CD4-positive, alpha-beta T cell treated with Interleukin-17A for 1 hour (primary cell): ENCODE measurements at places on chromosomes 2 and 18.

- DNase-seq, result peak; percentile 74
Observed at GRCh38 chr2:12709207-12709522, 7.6 kb upstream of the TRIB2 start.

GRCh38 chr2:111523009-111523408, 361.0 kb downstream of the ANAPC1 start:
- DNase-seq, result no peak

- DNase-seq, result no peak
Observed at GRCh38 chr2:30424231-30424630, 22.8 kb upstream of the LCLAT1 start.

DNA sequence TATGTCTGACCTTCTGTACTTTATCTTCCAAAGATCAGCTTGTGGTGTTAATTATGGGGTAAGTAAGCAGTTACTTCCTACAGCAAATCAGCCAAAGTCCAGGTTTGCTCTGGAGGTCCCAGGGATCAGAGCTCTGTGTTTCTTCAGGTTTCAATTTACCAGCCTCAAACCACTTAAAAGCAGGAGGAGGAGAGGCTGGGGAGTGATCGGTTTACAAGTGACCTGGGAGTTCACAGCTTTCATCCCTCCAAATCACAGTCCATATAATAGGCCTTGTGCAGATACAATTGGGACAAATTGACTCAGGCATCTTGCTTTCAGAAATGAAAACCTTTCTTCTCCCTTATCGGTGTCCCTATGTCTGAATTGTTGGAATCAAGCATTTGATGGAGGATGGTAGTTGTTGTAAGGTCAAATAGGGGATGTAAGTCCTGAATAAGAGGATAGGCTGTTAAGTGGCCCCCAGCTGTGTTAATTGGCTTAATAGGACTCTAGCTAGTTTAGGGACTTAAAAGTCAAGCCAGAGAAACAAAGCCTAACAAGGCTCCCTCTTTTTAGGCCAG, 188.0 kb upstream of the NT5C1B start:
- DNase-seq, result no peak

DNA sequence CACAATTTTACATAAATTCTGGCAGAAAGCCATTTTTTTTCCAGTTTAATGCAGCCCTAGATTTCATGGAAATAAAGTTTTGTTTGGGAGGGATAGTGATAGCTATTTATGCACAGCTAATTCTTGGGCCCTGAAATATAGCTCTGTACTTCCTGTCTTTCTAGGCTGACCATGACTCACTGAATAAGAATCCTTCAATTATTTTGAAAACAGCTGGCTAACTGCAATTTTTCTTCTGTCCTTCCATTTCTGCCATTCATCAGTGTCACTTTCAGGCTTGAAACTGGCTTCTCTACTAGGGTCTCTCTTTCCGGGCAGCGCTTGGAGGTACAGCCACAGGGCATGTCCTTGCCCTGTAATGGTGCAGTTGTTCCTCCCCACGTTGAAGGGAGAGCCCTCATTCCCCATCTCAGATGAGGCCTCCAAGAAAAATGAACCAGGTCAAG, 97.1 kb upstream of the TMEM178A start:
- no peak for DNase-seq

GRCh38 chr2:200127848-200128247, 172.5 kb downstream of the MAIP1 start:
- no peak for DNase-seq

DNA sequence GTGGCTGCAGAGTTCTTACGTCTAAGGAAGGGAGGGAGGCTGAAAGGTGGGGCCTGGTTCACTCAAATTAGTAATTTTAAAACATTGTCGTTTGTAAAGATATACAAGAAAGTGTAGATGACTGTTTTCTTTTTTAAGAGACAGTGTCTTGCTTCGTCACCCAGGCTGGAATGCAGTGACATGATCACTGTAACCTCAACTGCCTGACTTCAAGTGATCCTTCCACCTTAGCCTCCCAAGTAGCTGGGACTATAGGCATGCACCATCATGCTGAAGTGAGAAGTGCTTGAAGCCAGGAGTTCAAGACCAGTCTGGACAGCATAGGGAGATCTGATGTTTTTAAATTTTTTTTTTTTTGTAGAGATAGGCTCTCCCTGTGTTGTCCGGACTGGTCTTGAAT, 52.9 kb downstream of the HNRNPLL start:
- no peak for DNase-seq

DNA sequence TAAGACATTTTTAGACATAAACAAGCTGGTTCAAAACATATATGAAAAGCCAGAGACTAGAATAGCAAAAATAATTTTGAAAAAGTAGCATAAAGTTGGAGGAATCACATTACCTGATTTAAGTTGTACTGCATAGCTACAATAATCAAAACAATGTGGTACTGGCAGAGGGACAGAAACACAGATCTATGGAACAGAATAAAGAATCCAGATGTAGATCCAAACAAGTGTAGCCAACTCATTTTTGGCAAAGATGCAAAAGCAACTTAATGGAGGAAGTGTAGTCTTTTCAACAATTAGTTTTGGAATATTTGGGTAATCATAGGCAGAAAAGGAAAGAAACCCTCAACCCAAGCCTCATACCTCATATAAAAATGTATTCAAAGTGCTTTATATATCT, 278.7 kb upstream of the ZNF521 start:
- DNase-seq, result no peak

GRCh38 chr2:96092951-96093350, 23.4 kb downstream of the ADRA2B start:
- DNase-seq, result no peak

DNA sequence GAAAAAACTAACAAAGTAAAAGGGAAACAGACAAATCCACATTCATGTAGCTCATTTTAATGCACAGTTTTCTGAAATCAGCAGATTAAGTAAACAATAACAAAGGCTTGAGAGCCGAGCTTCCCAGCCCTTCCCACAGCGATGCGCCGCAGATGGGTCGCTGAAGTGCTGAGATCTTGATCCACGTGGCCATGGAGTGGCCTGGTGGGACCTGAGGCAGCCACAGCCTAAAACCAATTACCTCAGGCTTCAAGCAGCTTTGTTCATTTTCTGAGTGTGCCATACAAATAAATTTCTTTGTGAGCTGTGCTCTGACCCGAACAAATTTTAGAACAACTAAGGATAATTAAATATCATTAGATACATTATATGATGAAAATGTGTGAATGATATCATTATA, 25.6 kb upstream of the CYRIA start:
- no peak for DNase-seq

- DNase-seq, result no peak
Observed at GRCh38 chr18:12928206-12928605, 19.6 kb upstream of the SEH1L start.

DNA sequence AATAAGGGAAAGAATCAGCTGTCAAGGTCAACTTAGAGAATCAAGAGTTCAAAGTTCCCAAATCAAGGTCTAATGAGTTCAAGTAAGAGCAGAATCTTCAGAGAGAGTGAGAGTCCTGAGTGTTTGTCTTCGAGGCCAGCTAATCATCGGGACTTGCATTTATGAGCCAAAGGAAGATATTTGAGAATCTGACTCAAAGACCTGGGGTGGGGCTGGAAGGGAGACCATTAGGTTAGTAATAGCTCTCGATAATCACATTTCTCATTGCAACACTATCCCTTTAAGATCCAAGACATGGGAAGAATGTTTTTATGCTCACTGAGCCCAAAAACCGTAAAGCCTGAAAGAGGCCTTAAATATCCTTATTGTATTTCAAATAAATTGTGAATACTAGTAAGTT, 72.0 kb upstream of the FSHR start:
- no peak for DNase-seq

GRCh38 chr2:209519271-209519670, 95.4 kb downstream of the MAP2 start:
- DNase-seq, result no peak

GRCh38 chr2:43170405-43171105, 55.9 kb downstream of the ZFP36L2 start:
- DNase-seq, result peak; percentile 39

DNA sequence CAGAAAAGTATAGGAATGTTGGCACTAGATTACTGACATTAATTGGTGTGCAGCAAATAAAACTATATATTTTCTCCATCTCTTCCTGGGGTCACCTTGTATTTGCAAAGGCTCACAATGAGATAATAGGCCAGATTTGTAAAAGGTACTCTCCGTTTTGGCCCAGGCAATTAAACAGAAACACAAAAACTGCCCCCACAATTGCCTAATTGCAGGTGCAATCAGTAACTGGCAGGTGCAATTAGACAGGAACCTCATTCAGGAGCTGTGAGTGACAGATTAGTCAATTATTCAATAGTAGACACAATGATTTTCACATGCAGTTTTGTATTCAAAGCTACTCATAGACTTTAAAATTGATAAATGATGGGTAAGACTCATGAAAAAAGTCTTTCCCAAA, 451.4 kb upstream of the ID2 start:
- no peak for DNase-seq

DNA sequence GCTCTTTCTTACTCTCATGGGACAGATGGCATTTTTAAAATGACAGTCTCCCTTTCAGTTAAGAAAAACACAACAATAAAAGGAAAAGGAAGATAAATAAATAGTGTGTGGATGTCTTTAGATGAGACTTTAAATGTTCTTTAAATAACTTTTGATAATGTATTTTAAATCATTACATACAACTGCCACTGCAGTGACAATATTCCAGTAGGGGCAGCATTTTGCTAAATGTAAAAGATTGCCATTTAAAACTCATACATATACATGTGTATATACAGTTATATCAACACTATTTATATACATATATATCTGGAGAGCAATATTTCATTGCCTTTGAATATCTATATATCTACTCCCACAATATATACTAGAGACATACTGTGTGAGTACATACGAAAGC, 90.7 kb downstream of the INO80D start:
- DNase-seq, result no peak

GRCh38 chr2:44952143-44952805, 10.8 kb downstream of the SIX3 start:
- peak; percentile 7 for DNase-seq

DNA sequence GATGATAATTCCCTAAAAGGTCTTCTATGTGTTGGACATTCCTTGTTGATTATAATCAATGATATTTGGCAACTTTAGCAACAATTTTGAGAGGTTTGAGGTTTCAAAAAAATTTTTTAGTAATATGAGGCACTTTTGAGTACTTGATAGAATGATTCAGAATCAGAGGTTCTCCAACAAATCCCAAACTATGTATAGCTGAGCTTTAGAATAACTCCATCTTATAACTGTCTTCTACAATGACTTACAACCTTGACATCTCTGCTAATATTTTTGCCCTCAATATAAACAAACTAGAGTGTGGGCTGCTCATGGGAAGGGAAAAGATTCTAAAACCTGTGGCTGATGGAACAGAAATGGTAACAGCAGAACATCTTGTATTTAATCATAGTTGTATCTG, 21.5 kb upstream of the SERPINB7 start:
- no peak for DNase-seq

GRCh38 chr2:241217320-241218031, 29.0 kb downstream of the ANO7 start:
- peak; percentile 32 for DNase-seq

DNA sequence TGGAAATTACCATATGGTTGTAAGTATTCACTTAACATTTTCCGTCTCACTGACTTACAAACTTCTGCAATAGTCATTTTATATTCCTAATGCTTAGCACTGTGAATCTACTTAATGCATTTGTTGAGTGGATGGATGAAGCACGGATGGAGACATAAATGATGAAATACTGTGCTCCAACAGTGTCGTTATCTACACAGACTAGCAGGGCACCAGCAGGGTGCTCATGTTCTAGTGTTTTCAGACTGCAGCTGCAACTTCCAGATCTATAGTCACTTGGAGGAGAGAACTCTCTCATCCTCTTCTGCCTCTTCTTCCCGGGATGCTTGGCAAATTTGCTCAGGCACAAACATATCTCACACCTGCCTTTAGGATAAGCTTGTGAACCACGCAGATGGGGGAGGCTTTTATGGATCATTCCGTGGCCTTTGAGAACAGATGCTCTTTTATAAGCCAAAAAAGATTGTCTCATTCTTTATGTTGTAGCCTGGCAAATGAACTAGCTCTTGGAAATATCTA, 797.7 kb downstream of the MBD2 start:
- DNase-seq, result no peak
